ENCODE measurements at places on chromosomes 2 and 18.

- DNase-seq: no peak
Measured at GRCh38 chr2:111954602-111955332, 56.4 kb downstream of the MERTK start.

DNA sequence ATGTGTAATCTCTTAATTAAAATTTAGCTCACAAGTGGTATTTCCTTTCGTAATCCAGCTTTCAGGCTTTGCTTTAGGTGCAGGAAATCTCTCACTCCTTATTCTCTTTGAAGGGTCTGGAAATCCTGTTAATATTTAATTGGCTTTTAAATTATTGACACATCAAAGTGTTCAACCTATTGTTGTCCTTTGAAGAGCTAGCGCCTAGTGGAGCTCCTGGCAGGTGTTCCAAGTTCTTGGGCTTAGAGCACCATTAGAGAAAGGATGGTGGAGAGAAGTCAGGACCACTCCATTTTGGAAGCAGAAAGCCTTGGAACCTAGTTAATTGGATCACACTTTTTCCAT lies 92.4 kb downstream of the CABLES1 start:
- no peak for DNase-seq

GRCh38 chr2:66567729-66568128 lies 132.8 kb downstream of the MEIS1 start:
- no peak for DNase-seq

DNA sequence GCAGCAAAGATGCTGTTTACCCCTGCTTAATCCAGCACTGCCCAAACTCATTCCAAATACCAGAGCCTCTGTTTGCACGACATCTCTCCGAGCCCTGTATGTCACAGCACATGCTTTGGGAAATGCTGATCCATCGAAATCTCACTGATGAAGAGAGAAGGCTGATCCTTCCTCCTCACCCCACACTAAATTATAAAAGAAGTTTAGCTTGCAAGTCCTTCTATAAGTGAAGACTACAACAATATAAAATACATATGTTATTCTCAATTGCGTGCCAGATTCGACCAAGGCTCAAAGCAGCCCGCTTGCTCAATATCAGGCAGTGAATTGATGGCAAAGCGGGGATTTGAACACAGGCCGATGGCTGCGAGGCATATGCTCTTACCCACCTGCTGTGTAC lies 30.7 kb upstream of the SLC35F6 start:
- DNase-seq: no peak

DNA sequence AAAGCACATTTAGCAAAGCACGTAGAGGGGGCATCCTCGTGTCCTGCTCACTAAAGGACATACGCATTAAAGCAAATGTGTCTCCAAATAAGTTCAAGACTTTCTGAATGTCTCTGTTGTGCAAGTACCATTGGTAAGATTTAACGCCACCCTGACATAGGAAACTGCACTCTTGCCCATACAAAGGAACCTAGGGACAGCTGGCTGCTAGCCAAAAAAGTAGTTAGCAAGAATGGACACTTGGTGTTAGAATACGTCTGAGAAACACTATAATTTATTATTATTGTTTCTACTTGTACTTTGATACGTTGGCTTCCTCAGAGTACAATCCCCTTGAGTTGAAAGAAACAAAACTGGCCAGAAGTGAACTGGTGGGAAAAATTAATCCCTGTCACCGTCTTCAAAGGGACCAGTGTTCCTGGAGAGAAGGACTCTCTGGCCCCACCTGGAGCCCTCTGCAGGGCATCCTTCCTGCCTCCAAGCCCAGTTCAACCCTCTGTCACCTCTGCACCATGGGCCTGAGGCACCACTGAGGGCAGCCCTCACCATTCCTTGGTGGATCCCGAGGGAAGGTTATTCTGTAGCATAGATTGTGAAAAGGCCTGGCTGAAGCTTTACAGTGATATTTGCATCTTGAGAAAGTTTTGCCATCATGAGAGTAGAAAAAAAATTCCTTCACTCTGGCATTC lies 51.4 kb upstream of the APCDD1 start:
- no peak for DNase-seq

GRCh38 chr2:218662827-218663226 lies 3.3 kb downstream of the BCS1L start:
- DNase-seq: no peak

DNA sequence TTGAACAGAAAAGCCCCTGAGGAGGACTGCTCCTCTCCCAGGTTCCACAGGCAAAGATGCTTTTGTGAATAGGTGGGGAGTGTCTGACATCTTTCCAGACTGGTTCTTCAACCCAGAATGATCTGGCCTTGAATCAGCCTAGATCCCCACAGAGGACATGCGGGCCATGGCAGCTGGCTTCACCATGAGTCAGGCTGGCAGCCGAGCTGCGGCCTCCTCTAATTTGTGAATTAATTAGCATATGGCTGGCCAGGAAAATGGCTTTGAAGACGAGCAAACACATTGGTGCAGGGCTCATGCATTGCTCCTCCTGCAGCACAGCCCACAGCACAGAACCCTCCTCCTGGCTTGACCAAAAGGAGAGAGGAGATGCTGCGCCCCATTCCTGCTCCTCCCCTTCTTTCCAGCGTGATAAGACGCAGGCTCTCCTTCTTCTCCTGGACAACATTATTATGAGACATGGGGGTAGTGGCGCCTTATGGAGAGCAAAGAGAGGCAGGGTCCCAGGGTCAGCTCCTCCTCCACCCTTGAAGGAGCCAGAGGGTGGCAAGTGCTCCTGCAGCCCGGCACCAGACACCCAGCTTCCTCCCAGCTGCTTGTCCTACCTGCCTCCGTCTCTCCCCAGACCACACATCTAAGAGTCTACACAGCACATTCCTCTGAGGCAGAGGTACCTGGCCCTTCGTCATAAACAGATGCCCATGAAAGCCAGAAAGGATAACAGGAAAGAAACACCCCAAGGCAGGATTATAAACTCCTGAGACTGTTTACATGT lies 66.7 kb downstream of the EDAR start:
- no peak for DNase-seq

DNA sequence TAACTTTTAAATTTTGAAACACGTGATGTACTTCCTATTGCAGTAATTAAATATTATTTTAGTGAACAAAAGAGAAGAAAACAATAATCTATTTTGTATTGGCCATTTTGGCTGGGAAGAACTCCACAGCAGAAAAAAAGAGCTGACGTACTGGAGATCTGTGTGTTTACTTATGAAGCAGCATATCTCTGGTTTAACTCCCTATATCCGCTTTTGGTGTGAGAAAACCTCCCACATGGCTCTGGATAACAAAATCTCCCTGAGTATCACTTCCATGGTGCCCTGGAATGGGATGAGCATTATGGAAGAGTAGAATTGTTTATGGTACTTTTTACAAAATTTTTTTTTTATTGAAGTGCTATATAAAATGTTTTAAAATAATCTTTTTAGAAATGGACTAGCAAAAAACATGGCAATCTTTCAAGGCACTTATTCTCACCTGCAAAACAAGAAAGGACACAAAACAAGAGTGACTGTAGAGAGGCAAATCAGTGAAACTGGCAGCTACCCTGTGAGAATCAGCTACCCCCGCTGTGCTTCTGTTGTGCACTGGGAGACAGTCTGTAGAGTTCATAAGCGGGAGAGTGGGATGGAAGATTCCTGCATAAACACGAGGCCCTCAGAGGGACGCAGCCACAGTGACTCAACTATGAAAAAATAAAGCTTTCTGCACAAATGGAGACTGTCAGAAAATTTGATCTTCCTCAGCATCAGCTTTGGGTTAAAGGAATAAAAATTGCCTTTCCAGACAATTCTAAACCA lies 762.2 kb upstream of the HS6ST1 start:
- DNase-seq: no peak

GRCh38 chr2:40803900-40804299 lies 352.0 kb upstream of the SLC8A1 start:
- DNase-seq: no peak

GRCh38 chr2:12490641-12491040 lies 226.1 kb upstream of the TRIB2 start:
- DNase-seq: no peak

DNA sequence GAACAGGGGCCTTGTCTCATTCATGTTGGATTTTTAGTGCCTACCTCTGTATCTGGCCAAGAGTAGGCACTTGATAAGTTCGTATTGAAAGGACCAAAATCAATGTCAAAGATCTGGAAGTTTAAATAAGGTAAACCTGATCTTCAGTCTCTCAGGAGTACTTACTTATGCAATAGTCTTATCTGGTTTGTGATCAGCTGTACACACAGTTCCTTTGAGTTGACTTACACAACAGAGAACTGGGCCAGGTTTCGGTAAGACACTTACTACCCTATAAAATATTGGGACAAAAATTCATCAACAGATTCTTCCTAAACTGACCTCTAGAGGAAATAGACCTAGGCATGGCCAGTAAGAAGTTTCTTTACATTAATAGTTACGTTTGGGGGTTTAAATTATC lies 113.6 kb upstream of the NXPH2 start:
- no peak for DNase-seq

- no peak for DNase-seq
Measured at GRCh38 chr2:230179907-230180306, 39.9 kb downstream of the SP110 start.
